Activated CD4-positive, alpha-beta T cell treated with anti-CD3 and anti-CD28 coated beads, Interleukin-2, amount 10 ng/mL, durations not matched to agents 7 days and 5 days (primary cell): ENCODE measurements at places on chromosomes 4 and X. TPM values are rescaled to one million over a fixed set of nuclear protein-coding genes. Genes with fewer than 3 reads are reported as not detected.

FAM9C gene
- total RNA-seq, result not detected

F8A3 gene
- 37.9 TPM for total RNA-seq

ZBTB49 gene
- total RNA-seq, result 7.9 TPM

SMIM10L2A gene
- total RNA-seq, result 0.56 TPM

UGT2B17 gene
- not detected for total RNA-seq

- no peak for DNase-seq
Observed at GRCh38 chr4:139783741-139784484, 118.3 kb downstream of the MGST2 start.

DNA sequence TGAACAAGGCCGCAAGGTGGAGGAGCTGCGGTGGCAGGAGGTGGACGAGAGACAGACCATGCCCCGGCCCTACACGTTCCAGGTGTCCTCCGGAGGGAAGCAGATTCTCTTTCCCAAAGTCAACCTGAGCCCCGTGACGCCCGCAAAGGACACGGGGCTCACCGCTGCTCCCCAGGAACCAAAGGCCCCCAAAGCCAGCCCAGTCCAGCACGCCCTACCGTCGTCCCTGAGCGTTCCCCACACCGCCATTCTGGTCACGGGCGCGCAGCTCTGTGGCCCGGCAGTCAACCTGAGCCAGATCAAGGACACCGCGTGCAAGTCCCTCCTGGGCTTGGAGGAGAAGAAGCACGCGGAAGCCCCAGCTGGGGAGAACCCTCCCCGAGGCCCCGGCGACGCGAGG is 72.2 kb downstream of the AASDH start:
- DNase-seq, result no peak

DNA sequence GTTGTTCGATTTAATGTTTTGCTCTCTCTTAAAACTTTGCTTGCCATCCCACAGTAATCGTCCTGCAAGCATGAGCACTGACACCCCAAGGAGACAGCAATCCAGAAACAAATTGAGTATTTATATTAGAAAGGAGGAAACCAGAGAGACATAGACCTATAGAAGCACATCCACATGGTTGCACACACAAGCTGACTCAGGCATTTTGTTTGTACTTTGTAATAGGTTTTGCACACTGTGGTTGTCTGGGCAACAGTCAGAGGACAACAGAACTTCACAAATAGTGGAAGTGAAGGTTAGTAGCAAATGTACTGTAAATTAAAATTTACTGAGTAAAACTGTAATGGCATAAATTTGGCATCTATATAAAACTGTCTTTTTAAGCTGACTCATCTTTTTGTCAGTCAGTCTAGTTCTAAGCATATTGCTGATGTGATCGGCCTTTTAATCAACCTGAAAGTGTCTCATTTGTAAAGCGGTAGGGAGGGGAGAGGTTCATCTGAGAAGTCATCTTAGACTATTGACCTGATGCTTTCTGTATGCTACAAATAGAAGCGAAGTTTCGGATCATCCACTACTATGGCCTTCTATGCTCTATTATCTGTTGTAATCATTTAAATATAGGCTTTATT is 1624.7 kb downstream of the ARAP2 start:
- no peak for DNase-seq

DNA sequence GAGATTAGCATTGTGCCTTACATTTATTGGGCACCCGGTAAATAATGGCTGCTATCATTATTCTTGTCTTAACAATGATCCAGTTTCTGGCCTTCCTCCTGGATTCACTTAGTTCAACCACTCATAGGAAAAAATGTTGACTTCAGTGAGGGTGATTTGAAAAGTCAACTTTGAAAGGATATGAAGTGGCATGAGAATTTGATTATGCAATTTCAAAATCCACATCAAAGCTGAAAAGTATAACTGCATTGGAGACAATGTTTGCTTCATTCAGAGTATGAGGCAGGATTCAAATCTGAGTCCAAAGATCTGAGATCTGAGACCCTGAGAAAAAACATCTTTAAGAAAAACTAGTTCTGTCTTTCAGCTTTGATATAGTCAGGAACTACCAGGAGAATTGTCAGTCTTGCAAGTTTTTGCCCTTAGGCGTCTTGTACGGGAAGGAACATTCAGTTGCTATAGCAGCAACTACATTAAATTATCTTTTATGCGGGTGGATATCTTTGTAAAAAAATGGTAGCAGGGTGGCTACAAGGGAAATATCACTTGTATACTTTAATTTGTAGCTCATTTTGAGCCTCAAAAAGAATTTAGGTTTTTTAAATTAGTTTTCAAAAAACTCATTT is 587.5 kb upstream of the LCORL start:
- DNase-seq, result no peak

- peak; percentile 35 for DNase-seq
Observed at GRCh38 chrX:136652822-136653723, 5.1 kb downstream of the CD40LG start.

GRCh38 chrX:56765811-56766553 is 36.9 kb downstream of the NBDY start:
- DNase-seq, result peak; percentile 15

DNA sequence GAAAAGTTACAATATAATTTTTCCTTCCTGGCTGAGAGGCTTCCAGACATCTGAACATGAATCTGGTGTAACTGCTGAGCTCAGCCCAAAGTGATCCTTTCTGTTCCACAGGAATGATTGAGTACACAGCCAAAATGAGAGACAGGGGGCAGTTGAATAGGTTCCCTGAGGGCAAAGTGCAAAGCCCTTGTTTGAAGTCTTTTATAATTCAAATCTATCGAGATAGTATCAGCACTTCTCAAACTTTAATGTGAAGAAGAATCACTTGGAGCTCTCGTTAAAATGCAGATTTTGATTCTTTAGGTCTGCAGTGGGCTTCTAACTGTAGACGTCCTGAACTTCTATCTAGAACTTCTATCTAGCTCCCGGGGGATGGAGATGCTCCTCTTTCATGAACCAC is 54.4 kb upstream of the BMP2K start:
- DNase-seq, result no peak

- DNase-seq, result no peak
Observed at GRCh38 chr4:78069859-78070258, 12.7 kb downstream of the FRAS1 start.

DNA sequence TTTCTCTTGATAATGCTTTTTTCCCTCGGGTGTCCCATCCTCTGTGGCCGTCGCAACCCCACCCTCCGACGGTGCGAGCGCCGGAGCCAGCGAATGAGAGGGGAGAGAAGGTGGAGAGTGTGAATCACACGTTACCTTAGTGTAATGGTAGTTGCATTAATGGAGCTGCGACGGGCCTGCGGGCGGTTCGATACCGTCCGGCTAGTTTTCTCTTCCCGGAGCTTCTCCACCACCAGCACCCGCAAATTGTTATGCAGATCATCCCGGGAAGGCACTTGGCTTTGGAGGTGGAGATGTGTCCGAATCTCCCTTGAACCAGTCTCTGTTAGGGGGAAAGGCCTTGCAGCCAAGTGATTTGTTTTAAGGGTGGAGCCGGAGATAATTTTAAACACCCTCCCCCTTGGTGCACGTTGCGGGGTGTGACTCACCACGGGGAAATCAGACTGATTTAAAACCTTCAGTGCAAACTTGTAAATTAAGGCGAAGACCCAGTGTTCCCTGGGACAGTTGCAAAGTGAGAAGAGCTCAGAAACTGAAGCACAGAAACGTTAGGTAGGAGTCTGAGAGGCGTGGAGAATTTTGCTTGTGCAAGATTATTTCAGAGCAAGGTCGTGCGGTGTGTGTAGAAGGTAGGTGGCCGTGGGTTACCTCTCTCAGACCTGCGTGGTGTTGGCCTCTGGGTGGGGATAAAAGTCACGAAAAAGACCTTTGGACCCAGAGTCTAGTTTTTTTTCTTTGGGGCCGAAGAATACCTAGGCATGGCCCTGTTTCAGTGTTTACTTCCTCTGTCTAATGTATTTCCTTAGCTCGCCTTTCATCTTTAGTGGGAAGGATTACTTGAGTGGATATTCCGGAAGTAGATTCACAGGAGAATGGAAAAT is 1.3 kb downstream of the AFF1 start:
- DNase-seq, result peak; percentile 80
